IMR-90 (cell line): ENCODE measurements at places on chromosomes 7 and 10. TPM values are rescaled to one million over a fixed set of nuclear protein-coding genes. Genes with fewer than 3 reads are reported as not detected.

DNA sequence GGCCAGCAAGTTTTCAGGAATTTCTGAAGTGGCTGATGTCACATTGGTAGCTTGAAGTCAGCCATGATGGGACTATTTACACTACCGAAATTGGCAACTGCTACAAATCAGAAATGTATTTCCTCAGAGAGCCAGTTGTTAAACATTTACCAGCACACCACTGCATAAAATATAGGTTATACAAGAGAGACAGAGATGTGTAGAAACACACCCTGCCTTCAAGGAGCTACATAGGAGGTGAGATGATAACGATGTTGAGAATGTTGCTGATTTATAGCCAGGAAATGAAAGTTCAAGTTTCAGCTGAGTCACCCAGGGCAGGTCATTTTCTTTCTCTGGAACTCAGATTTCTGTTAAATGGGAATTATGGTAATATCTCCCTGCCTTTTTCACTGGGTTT, 46.0 kb upstream of the TCF7L2 start:
- peak; percentile 60 for DNase-seq

- no peak for DNase-seq
These were observed 142.7 kb downstream of the KCNMA1 start for GRCh38 chr10:77494756-77495541.

Gene CYP2C18
- total RNA-seq: not detected in 2 replicates

Gene ACHE
- total RNA-seq: not detected in 2 replicates

Gene GBX1
- total RNA-seq: not detected in 2 replicates

- no peak for DNase-seq
These were observed 51.9 kb downstream of the NEURL1 start for GRCh38 chr10:103545366-103545765.

Gene SLC13A1
- not detected in 2 replicates for total RNA-seq
